NCI-H446 (cell line): ENCODE measurements at places on chromosomes 4 and X.

DNA sequence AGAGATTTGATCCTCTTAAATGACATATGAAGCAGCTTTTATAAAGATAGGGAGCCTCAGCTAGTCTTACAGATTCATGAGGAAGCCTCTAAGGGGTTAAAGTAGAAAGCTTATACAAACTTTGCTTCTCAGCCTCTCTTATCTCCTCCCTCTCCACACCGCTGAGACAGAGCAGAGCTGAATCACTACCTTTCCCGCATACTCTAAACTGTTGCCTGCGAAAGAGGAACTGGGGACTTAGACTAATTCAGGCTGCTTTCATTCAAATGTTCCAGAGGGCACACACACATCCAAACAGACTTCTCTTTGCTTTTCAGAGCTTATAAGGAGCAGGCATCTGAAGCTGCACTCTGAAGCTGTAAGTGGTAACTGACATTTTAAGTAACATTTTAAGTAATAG is at the start of gene SERTM2:
SERTM2 (plus strand) TSS at position 169 of the 400 bp plus-strand sequence. CDS start 7,213 bp downstream, outside the sequence.
- no peak for DNase-seq

DNA sequence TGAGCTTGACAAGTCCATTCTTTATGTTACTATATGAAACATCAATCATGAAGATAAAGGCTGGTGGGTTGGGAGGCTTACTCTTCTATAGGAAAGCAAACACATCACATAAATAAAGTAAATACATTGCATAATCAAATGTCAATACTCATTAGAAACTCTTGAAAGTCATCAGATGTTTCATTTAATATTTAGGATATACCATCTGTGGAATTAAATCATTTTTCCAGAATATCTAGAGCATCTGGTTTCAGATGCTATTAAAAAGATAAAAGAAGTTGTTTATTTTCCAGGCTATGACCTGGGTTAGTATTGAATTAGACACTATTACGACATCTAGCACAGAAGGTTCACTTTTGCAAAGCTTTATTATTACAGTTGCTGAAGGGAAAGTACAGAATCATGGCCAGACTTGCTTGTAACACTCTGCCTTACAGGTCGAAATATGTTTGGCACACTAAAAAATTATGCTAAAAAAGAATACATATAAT is 72.6 kb downstream of the METTL14 start:
- no peak for DNase-seq

DNA sequence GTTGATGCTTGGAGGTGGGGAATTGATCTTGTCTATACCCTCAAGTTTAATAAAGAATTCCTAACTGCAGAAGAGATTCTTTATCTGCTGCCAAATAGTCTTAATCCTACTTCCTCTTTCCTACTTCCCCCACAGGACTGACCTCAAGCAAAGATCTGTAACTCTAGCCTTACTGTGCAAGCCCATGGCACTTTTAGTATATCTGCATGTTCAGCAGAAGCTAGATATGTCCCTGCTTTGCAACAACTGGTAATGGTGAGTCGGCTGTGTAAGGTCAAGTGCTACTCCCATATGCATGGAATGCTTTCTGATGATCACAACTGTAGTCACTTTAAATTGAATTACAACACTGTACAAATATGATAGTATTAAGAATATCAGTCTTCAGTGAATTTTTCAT is 26.3 kb upstream of the PDS5A start:
- no peak for DNase-seq

GRCh38 chr4:102500352-102500695 is 835 bp upstream of the NFKB1 start:
- DNase-seq: no peak

DNA sequence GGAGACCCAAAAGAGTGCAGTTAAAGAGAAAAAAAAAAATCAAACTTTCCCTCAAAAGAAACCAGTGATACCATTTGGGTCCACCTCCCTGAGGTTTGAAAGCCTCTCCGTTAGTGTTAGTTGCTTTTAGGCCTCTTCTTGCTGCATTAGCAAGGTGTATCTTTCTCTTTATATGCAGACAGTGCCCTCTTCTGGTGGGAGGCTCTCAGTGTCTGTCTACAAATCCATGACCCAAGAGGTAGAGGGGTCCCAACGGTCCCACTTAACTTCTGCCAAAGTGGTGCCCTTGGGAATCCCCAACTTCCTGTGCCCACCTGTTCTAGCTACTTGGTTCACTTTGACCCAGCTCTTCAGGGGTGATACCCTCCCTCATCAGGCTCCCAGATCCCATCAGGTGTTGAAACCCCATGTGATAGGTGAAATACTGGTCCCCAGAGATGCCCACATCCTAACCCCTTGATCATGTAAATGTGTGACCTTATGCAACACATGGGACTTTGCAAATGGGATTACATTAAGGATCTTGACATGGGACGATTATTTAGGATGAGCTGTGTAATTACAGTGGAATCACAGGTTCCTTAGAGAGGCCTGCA is 63.7 kb upstream of the CD99 start:
- DNase-seq: no peak

DNA sequence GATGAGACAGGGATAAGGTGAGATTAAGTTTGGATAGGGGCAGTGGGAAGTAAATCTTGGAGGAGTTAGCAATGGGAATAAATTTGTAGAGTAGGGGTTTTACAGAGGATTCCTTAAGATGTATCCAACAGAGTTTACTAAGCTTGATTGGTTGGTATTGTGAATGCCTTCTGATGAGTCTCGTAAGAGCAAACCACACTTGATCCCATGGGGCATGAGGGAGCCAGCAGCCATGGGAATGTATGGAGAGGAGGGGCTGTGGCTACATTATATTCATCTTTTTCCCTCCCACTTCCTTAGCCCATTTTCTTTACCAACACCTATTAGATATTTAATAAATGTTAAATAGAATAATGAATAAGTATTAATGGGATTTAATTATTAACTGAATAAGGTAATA is 126.6 kb upstream of the NDST3 start:
- no peak for DNase-seq

DNA sequence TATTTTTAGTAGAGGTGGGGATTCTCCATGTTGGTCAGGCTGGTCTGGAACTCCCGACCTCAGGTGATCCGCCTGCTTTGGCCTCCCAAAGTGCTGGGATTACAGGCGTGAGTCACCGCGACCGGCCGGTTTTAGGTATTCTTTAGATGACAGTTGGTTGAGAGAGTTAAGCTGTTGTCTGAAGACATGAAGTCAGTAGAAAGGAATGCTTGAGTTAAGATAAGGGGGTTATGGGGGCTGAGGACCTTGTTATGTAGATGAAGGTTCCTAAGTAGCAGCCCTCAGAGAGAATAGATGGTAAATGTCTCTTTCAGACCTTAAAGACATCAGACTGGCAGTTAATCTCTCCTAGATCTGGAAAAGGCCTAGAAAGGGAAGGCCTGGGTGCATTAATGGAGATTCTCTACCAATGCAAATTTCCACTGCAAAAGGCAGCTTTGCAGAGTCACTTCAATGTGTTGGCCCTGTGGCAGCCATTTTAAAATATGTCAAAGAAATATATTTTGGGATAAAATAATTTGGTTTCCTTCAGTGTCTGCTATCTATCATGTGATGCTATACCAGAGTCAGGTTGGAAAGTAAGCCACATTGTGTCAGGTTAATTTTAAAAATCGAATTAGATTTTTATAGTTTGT is 6.4 kb upstream of the ZNF674 start:
- no peak for DNase-seq

GRCh38 chr4:155592179-155592937 is 74.3 kb upstream of the GUCY1A1 start:
- no peak for DNase-seq

- no peak for DNase-seq
Measured at GRCh38 chr4:19285146-19285545, 966.6 kb upstream of the SLIT2 start.

DNA sequence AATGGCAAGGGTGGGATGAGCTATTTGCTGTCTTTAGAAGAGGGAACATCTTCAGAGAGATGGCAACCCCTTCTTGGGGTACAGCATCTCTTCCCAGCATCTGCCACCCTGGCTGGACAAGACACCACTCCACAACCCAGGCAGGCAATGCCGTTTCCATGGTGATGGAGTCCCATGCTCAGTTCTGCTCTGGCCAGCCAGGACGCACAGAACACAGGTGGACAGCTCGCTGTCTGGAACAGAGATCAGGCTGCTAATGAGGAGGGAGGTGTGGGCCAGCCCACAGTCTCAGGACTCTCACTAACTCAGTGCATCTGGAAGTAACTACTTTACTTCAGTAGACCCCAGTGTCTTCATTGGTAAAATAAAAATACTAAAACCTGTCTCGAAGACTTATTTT is 321.0 kb upstream of the CPEB2 start:
- no peak for DNase-seq

DNA sequence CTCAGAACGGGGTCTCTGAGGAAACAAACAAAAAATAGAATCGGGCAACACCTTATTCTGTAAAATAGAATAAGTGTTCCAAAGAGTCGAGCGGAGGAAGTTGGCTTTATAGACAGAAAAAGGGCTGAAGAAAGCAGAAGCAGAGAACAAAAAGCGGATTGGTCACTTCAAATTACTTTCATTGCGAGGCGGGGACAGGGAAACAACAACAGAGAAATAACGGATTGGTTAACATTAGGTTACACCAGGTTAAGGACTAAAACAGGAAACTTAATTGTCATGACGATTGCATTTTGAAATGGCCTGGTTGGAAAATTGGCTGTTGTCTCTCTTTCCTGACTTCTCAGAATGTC is 433 bp upstream of the COQ2 start:
- no peak for DNase-seq

DNA sequence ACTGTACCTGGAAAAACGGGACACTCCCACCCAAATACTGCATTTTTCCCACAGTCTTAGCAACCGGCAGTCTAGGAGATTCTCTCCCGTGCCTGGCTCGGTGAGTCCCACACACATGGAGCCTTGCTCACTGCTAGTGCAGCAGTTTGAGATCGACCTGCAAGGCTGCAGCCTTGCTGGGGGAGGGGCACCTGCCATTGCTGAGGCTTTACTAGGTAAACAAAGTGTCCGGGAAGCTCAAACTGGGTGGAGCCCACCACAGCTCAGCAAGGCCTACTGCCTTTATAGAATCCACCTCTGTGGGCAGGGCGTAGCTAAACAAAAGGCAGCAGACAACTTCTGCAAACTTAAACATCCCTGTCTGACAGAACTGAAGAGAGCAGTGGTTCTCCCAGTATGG is 205.2 kb downstream of the CHIC1 start:
- DNase-seq: no peak

DNA sequence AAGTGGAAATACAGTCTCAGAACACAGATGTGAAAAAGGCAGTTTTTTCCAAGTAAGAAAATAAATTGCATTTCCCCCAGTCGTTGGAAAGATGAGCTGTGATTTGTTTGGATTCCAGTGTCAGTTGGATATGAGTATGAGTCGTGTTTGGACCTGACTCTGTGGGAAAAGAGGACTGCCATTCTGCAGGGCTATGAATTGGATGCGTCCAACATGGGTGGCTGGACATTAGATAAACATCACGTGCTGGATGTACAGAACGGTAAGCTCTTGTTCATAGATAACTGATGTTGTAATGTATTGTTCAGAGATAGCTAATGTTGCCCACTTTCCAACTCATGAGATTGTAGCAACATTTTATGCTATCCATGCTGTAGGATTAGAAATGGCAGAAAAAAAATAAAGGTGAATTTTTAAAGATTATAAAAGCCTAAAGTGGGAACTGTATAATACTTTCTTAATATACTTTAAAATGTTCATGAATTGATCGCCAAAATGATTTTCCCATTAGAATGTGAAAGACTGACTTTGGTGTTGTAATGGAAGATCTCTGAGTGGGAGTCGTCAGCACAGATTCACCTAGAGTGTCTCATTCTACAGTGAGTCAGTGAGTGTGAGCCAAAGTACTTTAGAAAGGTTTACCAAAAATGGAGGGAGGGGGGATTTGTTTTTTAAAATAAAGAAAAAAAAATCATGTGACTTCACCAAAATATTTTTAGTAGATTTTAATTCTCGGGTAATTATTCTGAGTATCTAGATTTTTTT is 178.7 kb downstream of the DCTD start:
- no peak for DNase-seq

- no peak for DNase-seq
Measured at GRCh38 chr4:76896614-76897535, 1.1 kb downstream of the SOWAHB start.

DNA sequence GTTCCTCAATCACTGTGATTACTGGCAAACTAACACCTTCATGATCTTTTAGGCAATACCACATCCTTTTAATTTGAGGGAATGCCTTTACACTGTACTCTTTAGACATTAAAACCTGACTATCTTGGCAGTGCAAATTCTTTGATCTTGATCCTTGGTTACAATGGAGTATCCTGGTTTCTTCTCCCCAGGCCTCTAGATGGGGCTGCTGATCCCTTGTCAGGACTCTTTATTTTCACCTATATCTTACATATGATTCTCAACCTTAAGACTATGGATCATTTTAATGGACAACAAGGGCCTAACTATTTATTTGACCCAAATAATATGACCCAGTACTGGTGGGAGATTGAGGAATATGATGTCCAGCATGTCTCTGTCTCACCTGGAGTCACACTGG is 1005.5 kb upstream of the INTU start:
- DNase-seq: no peak

- DNase-seq: no peak
Measured at GRCh38 chr4:123043013-123043412, 120.6 kb upstream of the NUDT6 start.

GRCh38 chr4:80185787-80186548 is 11.3 kb upstream of the PRDM8 start:
- no peak for DNase-seq

DNA sequence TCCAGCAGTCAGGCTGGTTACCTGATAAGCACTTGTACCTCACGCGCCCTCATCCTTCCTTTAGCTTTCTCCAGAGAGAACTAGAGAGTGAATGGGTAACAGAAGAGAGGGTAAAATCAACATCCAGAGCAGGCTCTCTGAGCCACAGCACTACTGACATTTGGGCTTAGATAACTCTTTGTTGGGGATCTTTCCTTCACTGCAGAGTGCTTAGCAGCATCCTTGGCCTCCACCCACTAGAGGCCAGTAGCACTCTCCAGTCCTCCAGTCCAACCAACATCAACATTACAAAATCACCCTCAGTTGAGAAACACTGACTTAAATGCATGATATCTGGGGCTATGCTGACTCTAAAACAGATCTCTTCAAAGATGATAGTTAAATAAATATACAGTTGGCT is 220.7 kb downstream of the TACR3 start:
- DNase-seq: no peak

- no peak for DNase-seq
Measured at GRCh38 chrX:150410513-150410912, 47.4 kb downstream of the MAMLD1 start.

GRCh38 chr4:98614094-98614493 is 44.3 kb downstream of the TSPAN5 start:
- DNase-seq: no peak

GRCh38 chrX:44871931-44872820 is 812 bp upstream of the KDM6A start:
- peak; percentile 41 for DNase-seq

DNA sequence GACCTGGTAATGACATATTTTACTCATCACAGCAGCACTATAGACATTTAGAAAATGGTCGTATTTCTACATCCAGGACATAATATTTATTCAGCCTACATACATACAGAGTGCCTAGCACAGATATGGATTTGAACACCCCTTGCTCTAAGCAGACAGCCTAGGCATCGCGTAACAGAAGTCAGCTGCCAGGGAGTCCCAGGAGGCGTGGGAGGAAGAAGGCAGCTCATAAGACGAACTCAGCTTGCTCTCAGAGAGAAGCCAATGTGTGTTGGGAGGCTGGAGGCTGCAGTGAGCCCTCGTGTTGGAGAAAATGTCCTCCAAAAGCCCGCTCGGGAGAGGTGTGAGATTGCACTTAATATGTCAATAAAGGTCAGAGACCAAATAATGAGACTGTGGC is 131.6 kb downstream of the BCOR start:
- no peak for DNase-seq
